ENCODE measurements at places on chromosomes 6 and 20. TPM values are rescaled to one million over a fixed set of nuclear protein-coding genes. Genes with fewer than 3 reads are reported as not detected.

GRCh38 chr20:56689852-56690485, 60.9 kb downstream of the TFAP2C start:
- no peak overlapping the region for H3K27ac ChIP-seq
- no peaks in the 10 kb centered on the region for H3K27me3 ChIP-seq
- H3K4me1 ChIP-seq = peaks cover 22% of the 10 kb centered on the region
- no peaks in the 10 kb centered on the region for H3K36me3 ChIP-seq
- DNase-seq = no peak

DNA sequence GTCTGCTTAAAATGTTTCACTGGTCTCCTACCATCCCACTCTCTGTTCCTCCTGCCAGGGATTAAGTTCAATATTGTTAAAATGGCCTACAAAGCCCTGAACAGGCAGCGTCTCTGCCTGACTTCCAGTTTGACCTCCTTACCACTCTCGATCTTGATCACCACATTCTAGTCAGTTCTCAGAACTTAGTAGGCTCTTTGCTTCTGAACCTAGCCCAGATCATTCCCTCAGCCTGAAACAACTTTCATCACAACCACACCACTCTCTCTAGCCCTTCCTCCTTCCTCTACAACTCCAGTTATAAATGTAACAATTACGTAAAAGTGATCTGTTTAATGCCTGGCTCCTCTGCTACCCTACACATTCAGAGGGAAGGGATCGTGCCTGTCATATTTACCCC, 53.3 kb downstream of the ATG5 start:
- no peaks in the 10 kb centered on the region for H3K27me3 ChIP-seq
- H3K4me1 ChIP-seq = peaks cover 15% of the 10 kb centered on the region
- no peak for DNase-seq
- H3K4me3 ChIP-seq = no peak overlapping the region
- H3K36me3 ChIP-seq = no peaks in the 10 kb centered on the region

- H3K4me1 ChIP-seq = no peaks in the 10 kb centered on the region
- DNase-seq = no peak
- H3K27me3 ChIP-seq = peaks cover 2% of the 10 kb centered on the region
- no peak overlapping the region for H3K27ac ChIP-seq
- peaks cover 1% of the 10 kb centered on the region for H3K36me3 ChIP-seq
Observed at GRCh38 chr6:45736134-45736533, 279.5 kb downstream of the CLIC5 start.

GRM4 gene
- total RNA-seq = 0.26 TPM

PCSK2 gene
- total RNA-seq = not detected

MACROD2 gene
- 3.2 TPM for total RNA-seq
